GM12865 (cell line): ENCODE measurements at places on chromosomes 5 and 9.
A peak's percentile ranks its signal among the peaks of the same experiment; 100 is the strongest.

DNA sequence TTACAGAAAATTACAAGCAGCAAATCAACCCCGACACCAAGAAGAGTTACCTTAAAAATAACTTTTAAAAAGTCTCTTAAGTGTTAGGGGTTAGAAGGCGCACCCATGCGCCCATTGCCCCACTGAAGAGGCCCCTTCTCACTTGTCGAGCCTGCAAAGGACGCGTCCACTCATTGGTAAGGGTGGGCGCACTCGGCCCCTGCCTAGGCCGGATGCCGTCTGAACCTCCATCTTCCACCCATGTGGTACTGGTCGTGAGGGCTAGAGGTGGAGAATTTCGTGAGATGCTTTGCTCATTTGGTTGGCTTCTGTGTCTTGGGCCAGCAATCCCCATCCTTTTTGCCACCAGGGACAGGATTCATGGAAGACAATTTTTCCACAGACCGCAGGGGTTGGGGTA, 27.5 kb upstream of the LRRC14B start:
- no peak for DNase-seq

DNA sequence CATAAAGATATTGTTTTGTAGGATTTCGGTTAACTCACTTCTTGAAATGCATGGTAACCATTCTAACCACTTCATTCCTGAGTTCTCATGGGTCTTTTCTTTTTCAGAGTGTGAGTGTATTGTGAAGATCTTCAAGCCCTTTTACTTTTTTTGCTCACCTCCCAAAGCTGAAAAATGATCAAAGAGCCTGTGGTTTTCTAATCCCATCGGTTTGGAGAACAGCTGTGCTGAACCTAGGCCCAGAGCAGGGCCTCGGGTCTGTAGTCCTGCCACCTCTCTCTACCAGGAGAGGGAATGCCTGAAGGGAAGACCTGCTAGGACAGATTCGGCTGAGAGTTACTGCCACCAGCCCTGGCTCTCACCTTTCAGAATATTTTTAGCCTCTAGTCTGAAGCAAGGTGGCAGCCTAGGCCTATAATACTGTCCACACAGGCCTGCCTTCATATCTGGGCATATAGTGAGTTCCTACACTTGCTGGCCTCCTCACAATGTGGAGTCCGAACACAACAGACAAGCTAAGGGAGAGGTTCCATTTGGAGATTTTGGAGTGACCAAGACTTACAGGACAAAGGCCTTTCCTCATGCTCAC, 13.8 kb downstream of the RGMB start:
- DNase-seq = no peak

- no peak for DNase-seq
These were observed 141.5 kb downstream of the TSSK1B start for GRCh38 chr5:113293068-113293974.

DNA sequence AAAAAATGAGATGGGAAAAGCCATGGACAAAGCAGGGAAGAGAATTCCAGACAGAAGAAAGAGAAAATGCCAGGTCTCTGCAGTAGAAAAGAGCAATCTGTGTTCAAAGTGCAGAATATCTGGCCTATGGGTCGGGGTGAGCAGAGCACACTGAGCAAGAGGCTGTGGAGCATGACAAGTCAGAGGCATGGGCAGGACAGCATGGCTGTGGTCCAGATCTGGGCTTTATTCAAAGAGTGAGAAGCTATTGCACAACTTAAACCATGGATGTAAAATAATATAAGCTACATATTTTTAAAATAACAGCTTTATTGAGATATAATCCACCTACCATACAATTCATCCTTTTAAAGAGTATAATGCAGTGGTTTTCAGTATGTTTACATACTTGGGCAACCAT, 133.1 kb upstream of the SPDL1 start:
- DNase-seq = no peak

DNA sequence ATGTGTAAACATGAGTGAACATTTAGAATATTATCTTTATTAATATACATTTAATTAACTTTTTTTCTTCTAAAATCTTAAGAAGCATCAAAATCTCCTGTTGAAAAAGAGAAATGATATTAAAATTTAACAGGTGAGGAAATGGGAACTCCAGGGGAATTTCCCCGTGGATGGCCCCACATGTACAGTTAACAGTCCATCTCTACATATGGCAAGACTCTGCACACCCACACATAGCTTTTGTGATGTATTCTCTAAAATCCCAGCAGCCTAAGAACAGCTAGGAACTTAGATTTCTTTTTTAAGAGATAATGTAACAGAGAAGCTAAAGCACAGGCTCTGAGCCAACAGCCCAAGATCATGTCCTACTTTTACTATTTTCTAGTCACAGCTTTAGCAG, 556.3 kb upstream of the RGMB start:
- no peak for DNase-seq

DNA sequence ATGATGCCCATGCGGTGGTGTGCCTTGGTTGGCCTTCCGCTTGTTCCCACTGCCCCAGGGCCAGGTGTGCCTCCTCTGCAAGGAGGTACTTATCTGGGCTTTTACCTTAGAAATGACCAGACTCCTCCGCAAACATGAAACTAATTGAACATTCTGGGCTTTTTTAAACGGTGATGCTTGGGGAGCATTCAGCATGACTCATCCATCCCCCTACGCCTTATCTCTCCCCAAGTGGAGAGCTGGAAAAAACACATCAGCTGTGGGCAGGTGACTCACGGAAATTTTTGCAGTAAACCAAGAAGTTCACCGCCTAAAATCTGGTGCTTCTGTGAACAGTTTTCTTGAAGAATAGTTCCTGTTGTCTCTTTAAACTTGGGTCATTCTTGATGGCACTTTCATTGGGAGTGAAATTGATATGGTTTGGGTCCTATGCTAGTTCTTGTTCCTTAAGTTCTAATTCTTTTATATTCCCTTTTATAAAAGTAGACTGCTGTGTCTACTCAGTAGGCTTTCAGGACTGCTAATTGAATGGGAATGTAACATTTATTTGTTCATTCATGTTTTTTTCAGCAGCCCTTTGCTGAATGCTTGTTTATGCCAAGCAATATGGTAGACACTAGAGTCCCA, 39.6 kb downstream of the SFXN1 start:
- no peak for DNase-seq

DNA sequence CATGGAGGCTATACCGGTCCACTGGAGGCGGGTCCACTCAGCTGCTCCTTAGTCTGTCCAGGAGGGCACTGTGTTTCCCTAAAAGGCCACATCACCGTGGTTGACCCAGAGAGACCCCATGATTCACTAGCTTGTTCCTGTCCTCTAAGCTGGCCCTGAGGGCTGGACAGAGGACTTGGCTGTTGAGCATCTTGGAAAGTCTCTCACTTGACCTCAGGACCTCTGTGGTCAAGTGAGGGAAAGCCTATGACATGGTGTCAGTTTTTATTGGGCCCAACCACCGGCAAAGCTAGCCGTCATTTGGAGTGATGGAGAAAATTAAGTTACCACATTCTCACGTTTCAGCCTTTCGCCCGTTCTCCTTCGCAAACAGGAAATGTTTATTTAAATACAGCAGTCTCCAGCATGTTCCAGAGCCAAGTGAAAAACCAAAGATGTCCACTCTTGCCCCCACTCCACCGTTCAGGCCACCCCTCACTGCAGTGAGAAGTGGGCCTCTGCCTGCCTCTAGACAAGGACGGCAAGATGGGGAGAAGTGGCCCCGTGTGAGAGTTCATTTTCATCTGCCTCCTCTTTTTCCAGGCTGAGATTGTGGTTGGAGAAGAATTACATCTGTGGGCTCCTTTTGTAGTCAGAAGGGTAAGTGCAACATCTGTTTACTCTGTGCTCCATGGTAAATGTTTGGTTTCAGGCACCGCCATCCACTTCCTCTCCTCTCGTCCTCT, 4.4 kb downstream of the SLIT3 start:
- no peak for DNase-seq

DNA sequence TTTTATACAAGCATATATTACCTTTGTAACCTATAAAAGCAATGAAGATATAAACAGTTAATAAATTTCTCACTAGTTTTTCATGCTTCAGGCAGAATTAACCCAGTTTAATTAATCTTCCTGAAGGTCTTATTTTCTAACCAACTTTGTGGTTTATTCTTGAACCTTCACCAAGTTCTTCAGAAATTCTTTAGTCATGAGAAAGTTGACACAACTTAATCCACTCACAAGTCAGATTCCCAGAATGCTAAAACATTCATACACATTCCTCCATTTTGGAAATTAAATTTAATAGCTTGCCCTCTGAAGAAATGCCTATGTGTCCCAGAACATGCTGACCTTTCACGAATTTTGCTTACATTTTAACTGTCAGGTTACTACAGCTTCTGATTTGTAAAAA, 105.4 kb upstream of the PAM start:
- DNase-seq = no peak

- no peak for DNase-seq
These were observed 40.6 kb downstream of the TSPAN17 start for GRCh38 chr5:176687881-176688280.

GRCh38 chr5:177458912-177459350, 12.3 kb downstream of the PRR7 start:
- DNase-seq = no peak

- DNase-seq = no peak
These were observed 13.9 kb downstream of the PIK3R1 start for GRCh38 chr5:68229416-68229815.

DNA sequence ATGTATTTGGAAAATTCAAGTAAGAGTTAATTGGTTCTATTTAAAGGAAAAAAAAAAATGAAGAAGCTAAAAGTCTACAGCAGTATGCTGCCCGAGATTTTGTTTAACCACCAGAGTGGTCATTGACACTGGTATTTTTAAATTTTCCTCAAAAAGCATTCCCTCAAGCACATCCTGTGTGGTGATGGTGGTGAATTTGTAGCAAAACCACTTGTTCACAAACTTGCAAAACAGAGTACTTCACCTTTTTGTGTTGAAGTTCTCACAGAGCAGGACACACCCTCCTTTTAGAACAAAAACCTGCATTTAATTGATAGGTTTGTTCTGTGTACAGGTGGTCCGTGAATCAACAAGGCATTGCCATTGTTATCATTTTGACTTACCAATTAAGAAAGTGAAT, 374.2 kb downstream of the EFNA5 start:
- DNase-seq = peak; percentile 41

GRCh38 chr5:99453196-99453595, 524.4 kb upstream of the CHD1 start:
- no peak for DNase-seq

GRCh38 chr5:54705994-54706653, 188.6 kb downstream of the SNX18 start:
- no peak for DNase-seq

DNA sequence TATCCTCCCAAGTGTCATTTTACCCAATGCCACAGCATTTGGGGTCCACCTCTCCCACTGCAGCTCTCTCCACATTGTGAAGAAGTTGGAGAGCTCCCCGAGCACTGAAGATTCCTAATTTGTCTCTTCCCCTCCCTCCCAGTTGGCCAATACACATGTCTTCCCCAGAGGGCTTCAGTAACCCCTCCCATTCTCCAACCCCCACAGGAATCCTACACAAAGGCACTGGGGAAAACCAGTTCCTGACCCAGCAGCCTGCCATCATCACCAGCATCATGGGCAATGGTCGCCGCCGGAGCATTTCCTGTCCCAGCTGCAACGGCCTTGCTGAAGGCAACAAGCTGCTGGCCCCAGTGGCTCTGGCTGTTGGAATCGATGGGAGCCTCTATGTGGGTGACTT, 87.3 kb upstream of the WWC1 start:
- no peak for DNase-seq

DNA sequence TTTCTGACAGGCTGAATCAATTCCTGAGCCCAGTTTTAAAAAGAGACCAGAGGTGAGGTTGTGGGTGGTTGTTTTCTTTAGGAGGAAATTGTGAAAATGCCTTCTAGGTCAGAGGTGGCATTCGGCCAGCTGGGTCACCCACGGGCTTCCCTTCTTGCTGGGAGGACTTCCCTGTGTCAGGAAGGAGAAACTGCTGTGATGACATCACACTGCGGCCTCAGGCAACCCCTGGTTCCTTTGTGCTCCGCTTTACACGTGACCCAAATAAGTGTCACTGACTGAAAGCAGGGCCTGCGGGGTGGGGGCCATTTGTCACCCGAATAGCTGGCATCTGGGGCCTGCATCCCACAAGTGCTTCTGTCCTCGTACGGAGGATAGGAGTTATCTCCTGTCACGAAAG, 39.7 kb downstream of the FABP6 start:
- no peak for DNase-seq

DNA sequence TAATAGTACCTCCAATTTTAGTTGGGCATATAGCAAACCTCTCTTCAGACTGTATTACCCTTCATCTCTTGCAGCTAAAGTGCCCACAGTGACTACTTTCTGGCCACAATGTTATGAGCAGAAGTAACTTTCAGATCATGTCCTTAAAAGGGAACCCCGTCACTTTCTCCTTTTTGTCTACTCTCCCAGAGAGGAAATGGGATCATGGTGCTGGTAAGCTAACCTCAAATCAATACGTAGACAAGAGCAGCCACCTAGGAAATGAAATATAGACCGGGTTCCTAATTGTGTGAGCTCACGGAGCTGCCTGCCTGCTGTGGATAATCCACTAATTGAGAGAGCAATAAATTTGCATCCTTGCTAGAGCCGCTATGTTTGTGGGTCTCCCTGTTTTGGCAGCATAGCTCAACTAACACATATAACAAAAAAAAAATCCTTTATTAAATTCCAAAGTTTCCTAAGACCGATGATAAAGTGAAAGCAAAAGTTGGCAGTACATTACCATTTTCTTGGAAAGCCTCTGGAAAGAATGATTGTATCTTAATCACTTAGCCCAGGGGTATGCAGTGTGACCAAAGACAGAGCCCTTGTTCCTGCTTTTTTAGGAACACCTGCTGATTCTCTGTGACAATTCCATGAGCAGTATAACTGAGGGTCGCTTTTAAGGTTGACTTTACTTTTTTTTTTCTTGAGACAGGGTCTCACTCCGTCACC, 5.6 kb upstream of the IL7R start:
- no peak for DNase-seq

- DNase-seq = no peak
These were observed 33.1 kb upstream of the MVB12B start for GRCh38 chr9:126293522-126293889.

GRCh38 chr5:448061-448765, 5.2 kb downstream of the EXOC3 start:
- no peak for DNase-seq

GRCh38 chr5:143801252-143801939, 10.6 kb upstream of the HMHB1 start:
- peak; percentile 61 for DNase-seq

DNA sequence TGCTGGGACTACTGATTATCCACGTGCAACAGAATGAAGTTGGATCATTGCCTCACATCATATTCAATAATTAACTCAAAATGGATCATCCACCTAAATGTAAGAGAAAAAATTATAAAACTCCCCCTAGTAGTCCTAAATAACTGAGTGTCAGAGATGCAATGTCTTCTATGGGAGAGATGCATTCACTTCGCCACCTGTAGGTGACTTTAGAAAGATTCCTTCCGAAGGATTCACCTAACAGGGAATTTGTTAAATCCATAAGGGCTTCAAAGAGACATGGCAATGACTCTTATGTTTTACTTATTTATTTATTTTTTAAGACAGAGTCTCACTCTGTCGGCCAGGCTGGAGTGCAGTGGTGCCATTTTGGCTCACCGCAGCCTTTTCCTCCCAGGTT, 526.0 kb downstream of the MTRR start:
- DNase-seq = no peak

GRCh38 chr9:124814164-124814535, 37.2 kb downstream of the OLFML2A start:
- no peak for DNase-seq
